ENCODE measurements at places on chromosomes 3 and 15.

DNA sequence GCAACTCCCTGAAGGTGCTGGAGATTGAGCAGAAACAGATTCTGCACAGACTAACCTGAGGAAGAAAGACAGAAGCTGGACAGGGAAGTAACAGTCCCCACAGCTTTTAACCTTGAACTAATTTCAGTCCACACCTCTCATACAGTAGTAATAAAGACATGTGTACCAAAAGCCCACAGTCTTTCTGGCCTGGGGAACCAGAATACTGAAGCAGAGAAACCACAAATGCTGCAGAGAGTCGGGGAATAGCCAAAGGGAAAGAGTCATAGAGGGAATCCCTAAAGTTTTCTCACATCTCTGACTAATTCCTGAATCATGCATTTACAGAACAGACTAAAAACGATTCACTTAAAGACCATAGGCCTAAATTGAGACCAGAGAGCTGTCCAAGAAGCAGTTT is 503.4 kb upstream of the NECTIN3 start:
- no peak for DNase-seq

DNA sequence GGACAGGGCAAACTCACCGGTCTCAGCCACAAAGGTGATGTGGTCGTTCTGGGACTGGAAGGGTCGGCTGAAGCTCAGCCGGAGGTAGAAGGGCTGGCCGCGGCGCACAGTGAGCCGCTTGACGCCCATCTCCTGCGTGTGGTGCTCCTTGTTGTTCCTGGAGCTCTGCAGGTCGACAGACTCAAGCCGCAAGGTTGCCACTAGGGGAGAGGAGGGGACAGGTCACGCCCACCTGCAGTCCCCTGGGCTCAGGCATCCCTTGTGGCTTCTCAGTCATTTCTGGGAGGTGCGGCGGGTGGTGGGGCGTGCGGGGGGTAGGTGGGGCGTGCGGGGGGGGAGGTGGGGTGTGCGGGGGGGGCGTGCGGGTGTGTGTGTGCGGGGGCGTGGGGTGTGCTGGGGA is 26.7 kb upstream of the TGM5 start:
- peak; percentile 14 for DNase-seq

DNA sequence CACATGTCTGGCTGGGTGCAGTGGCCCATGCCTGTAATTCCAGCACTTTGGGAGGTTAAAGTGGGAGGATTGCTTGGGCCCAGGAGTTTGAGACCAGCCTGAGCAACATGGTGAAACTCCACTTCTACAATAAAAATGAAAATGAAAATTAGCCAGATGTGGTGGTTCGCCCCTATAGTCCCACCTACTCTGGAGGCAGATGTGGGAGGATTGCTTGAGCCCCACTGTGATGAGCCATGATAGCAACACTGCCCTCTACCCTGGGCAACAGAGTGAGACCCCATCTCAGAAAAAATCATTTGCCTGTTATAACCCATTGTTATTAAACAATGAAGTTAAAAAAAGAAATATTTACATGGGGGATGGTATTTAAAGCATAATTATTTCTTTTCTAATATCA is 240.1 kb upstream of the ZPLD1 start:
- DNase-seq: no peak

DNA sequence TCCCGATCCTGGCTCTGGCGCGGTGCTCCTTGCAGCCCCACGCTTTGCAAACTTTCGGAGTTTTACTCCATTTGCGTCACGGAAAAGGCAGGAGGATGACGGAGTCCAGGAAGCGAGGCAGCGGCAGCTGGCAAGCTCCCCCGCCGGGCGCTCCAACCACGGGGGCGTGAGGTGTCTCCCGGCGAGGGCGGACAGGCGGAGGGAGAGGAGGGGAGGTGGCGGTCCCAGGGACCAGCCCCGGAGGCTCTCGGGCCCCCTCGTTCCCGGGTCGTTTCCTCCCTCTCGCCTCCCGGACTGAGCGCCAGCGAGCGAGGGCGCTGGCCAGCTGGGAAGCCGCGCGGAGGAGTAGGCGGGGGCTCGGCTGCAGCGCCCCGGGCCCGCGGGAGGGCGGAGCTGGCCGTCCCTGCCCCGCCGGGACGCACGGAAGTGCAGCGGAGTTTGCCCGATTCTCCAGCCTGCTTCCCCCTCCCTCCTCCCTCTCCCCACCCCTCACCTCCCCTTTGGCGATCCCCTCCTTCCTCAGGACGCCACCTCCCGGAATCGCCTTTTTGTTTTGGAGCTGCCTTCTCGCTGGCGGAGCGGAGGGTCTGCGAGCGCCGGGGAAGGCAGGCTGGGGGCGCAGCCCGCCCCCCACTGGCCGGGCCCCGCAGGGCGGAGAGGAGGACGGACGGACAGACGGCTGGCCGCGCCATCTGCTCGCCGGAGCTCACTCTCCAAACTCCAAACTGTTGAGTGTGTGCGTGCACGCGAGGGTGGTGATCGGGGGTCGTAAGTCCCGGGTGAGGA is at the start of gene SNX33:
SNX33 (plus strand) TSS at position 543 of the 786 bp plus-strand sequence. CDS start 1,191 bp downstream, outside the sequence.
- DNase-seq: peak; percentile 24

- DNase-seq: no peak
These were observed 78.9 kb downstream of the ESYT3 start for GRCh38 chr3:138513090-138513843.

- DNase-seq: no peak
These were observed 113.2 kb downstream of the PPP2R3A start for GRCh38 chr3:136078421-136079364.

DNA sequence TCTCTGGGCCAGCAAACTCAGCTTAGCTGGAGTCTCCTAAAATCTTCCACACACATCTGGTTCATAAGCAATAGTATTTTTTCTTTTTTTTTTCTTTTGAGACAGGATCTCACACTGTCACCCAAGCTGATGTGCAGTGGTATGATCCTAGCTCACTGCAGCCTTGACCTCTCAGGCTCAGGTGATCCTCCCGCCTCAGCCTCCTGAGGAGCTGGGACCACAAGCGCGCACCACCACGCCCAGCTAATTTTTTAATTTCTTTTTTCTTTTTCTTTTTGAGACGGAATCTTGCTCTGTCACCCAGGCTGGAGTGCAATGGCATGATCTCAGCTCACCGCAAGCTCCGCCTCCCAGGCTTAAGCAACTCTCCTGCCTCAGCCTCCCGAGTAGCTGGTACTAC is 34.3 kb downstream of the RNU5B-1 start:
- no peak for DNase-seq

DNA sequence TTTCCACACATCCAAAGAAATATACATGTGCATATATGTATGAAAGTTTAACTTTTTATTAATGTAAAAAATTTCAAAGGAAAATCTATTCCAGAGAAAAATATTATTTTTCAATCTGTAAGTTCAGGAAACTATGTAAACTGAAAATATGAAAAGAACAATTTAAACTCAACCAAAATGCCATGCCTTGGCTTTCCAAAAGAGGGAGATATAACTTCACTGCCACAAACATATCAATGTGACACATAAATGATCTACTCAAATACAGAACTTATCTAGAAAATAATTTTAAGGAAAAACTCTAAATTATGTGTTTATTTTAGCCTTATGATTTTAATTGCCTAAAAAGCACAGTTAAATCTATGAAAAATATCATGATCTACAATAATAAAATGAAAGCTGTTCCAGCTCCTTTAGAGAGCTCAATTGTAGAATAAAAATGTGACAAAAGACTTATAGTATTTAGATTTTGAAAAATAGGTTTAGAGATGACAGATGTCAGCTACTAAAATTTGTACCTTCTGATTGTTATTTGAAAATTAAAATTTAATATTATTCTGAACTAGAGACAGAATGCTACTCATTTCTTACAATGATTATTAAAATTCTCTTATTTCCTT is 94.8 kb downstream of the GBE1 start:
- no peak for DNase-seq

DNA sequence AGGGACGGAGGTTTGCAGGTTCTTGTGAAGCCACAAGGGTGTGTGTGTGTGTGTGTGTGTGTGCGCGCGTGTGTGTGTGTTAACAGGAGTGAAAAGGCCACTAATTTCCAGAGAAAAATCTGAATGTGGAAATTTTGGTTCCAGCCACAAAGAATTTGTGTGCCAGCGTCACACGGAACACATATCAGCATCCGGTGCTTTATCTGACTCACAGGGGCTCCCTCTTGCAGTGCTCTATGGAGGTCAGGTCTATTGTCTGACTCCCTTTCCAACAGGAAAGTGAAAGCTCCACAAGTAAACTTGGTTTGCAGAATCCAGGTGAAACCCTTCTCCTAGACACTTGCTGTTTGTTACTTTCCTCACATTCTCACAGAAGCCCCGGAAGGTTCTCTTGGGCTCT is 6.2 kb downstream of the CLDN11 start:
- DNase-seq: no peak

- DNase-seq: no peak
These were observed 23.8 kb upstream of the CORO2B start for GRCh38 chr15:68554721-68555678.
